Dermis blood vessel endothelial cell (primary cell): ENCODE measurements at places on chromosomes 13 and 19. TPM values are rescaled to one million over a fixed set of nuclear protein-coding genes. Genes with fewer than 3 reads are reported as not detected.

The VSTM2B gene
- not detected in 2 replicates for total RNA-seq

- DNase-seq = no peak
Observed at GRCh38 chr19:21098291-21098690, 16.3 kb downstream of the ZNF714 start.

- no peak for DNase-seq
Observed at GRCh38 chr13:114268344-114269280, 12.8 kb upstream of the UPF3A start.

The CDADC1 gene
- 2.7 TPM in 2 replicates for total RNA-seq

DNA sequence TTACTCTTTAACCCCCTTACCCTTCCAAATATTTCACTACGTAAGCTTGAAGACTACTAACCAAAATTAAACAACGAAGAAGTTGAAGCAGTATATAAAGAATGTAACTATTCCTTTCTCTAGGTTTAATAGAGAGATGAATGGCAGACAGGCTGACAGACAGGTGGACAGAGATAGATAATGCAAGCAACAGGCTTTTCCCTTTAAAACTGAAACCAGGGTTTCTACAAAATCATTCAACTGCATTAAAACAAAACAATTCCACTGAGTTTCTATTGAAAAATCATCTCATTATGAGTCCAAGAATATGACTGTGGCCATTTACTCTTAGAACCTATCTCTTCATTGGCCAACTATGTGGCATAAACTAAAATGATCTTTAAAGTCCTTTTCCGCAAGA lies 15.2 kb downstream of the LNX2 start:
- DNase-seq = no peak

GRCh38 chr13:32537580-32538142 lies 934 bp downstream of the N4BP2L2 start:
- DNase-seq = no peak

DNA sequence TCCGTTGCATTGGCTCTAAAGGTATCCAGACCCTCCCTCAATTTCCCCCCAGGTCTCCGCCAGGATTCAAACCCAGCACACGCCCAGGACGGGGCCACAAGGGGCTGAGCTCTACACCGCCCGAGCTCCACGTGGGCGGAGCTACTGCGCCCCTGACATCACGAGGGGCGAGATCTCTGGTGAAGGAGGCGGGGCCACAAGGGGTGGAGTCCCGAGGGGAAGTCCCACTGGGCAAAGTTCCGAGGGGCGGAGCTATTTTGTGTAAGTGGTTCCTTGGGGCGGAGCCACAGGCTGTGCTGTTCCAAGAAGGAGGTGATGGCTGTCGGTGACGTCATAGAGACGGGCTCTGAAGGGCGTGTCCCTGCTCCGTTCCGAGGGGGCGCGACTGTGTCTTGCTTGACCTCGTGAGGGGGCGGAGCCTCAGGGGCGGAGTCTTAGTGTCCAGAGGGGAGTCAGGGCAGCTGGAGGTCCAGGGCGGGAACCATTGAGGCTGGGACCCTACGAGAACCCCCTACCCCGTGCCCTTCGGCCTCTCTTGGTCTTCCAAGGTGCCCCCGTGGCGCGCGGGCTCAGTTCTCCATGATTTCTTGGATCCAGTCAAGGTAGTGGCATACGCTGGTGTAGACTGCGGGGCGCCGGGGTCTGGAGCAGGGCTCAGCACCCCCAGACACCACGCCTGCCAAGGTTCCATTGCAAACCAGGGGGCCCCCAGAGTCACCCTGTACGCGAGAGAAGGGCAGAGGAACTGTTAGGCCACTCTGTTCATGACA lies 1.3 kb upstream of the KLK8 start:
- DNase-seq = peak; percentile 16

- no peak for DNase-seq
Observed at GRCh38 chr19:17751103-17751911, at the start of gene FCHO1. FCHO1 (plus strand) TSS chr19:17751477; CDS start chr19:17755165, 3,688 bp downstream.

The ZNF132 gene
- 7.5 and 7.6 TPM in 2 replicates for total RNA-seq

DNA sequence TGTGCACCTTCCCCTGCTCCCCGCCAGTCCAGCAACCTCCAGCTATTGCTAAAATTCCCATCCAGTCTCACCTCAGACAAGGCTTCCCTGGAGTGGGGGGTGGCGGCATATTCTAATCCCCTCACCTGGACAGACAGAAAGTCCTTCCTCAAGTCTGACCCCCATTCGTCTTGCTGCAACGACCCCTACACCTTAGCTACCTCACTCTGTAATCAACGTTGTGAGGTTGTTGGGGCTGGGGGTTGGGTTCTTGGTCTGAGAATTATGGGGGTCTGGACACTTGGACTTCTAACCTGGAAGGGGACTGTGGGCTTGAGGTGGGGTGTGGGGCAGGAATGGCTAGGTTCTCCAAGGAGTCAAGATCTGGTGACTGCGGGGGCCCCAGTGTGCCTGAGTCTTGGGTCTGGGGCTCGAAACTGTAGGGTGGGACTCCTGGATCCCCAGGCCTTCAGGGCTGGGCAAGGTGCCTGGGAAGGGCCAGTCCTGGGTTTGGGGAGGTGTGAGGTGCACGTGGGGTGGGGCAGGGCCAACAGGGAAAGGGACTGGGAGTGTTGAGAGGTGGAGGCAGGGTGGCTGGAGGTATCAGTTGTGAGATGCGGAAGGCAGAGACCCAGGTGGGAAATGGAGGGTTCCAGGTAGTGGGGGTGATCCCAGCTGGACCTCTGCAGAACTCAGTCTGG lies 1.3 kb downstream of the FOXA3 start:
- DNase-seq = no peak

GRCh38 chr19:47509973-47510372 lies 4.9 kb downstream of the NAPA start:
- peak; percentile 51 for DNase-seq

The PCSK4 gene
- 0.68 and 1.1 TPM in 2 replicates for total RNA-seq
